Ammon's horn (tissue), 1 donor: ENCODE measurements at places on chromosomes 7 and 10.

- peak; percentile 61 for DNase-seq
Observed at GRCh38 chr7:35792873-35793489, 7.9 kb upstream of the SEPTIN7 start.

DNA sequence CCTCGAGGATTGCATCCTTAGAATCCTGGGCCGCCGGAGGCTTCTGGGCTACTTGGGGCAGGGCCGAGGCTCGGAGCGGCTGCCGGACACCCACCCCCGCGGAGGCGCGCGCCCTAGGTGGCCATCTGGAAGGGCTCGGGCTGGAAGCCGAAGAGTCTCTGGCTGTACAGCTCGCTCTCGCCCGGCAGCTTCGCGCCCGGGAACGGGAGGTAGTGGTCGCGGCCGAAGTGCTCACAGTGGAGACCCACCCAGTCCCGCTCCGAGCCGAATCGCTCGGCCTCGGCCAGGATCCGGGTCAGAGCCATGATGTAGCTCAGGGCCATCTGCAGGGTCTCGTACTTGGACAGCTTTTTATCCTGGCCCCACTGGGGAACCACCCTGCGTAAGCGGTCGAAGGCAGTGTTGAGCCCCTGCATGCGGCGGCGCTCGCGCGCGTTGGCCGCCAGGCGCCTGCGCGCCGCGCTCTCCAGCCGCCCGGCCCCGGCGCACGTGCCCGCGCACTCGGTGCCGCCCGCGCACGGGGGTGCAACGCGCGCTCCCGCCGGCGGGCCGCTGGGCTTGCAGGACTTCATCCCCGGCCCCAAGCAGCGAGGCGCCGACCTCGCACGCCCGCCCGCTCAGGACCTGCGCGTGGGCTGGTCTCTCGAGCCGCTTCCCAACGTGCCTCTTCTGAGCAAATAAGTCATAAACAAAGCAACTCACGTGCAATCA, 652 bp downstream of the ATOH7 start:
- peak; percentile 76 for DNase-seq

DNA sequence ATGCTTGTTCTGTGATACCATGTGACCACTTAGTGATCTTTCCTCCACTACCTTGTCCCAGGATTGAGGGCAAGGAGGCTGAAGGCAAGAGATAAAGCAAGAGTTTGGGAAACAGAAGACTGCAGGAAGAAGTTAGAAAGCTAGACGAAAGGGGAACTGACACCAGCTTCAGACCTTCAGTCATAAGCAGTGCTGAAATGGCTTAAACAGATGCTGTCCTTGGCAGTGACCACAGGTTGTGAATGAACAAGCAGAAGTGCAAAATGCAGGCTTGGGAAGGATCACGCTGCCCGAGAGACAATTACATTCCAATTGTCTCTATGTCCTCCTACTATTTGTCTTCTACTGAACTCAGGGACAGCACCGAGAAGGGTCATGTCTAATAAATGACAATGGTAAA, 704.9 kb upstream of the AUTS2 start:
- peak; percentile 16 for DNase-seq

DNA sequence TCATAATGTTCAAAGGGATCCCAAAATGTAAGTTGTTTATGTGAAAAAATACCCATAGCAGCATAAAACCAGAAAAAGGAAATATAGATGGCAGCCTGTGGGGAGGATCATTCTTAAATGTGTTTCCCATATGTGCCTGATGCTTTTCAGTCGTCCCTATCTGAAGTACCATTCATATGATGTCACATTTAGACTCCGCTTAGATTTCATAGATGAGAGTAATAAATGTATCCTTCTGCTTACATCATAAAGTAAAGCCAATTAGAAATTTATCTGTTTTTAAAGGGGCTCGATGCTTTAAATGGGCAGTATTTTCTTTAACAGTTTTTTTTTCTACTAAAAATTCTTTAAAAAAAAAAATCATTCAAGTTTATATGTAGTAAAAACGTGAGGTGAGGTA, 136.1 kb downstream of the KAT6B start:
- DNase-seq = no peak

- no peak for DNase-seq
Observed at GRCh38 chr7:124924906-124925305, 4.7 kb downstream of the POT1 start.

DNA sequence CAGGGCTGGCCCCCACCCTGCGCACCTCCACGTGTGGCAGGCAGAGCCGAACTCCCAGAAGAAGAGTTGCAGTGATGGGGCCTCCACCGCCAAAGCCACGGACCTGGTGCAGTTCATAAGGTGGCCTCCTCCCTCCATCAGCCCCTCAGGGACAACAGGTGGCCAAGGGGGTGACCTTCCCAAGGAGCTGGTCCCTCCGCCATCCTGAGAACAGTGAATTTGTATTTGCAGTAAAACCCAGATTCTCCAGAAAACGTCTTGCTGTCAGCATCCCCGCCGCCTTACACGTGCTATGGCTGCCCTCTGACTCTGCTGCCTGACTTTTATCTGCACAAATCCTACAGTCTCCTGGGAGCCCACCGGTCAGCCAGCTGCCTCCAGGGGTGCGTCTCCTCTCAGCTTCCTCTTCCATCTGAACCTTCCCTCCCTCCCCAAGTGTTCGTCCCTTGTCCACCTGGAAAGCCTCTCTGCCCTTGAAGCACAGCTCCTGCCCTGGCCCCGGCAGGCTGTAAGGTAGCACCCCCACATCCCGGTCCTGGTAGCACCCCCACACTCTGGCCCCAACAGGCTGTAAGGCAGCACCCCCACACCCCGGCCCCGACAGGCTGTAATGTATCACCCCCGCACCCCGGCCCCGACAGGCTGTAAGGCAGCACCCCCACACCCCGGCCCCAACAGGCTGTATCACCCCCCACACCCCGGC, 311.8 kb downstream of the PTPRN2 start:
- DNase-seq = no peak

- no peak for DNase-seq
Observed at GRCh38 chr10:124716369-124716768, 27.8 kb downstream of the FAM53B start.

DNA sequence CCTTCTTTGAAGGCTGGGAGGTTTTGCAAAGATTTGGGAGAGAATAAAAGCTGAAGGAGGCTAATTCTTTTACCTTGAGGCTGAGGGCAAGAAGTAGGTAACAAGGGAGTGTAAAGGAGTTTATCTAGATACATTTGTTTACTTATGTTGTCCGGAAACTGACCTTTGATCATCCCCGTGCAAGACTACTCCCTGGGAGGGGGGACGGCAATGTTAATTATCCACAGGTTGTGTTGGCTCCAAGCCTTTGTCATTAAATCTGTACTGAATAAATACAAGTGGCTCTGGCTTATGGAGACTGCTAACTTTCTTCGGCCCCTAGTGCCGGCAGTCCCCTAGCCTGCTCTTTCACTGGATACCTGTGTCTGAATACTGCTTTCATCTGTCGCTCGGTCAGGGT, 1250.6 kb upstream of the LRRTM3 start:
- no peak for DNase-seq

DNA sequence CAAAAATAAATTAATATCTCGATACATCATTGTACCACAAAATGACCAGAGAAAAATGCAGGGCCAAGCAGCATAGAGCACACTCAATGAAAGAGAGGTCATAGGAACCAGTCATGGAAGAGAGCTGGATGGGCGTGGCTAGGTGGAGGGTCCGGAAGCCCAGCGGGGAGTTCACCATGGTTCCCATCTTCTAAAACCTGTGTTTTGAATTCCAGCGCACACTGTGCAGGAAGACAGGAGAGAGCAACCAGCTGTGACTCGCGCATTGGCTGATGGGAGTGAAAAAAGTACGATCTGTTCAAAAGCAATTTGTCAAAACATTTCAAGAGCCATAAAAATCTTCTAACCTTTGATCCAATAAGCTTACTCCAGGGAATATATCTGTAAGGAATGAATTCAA, 125.2 kb upstream of the NANOS1 start:
- no peak for DNase-seq

DNA sequence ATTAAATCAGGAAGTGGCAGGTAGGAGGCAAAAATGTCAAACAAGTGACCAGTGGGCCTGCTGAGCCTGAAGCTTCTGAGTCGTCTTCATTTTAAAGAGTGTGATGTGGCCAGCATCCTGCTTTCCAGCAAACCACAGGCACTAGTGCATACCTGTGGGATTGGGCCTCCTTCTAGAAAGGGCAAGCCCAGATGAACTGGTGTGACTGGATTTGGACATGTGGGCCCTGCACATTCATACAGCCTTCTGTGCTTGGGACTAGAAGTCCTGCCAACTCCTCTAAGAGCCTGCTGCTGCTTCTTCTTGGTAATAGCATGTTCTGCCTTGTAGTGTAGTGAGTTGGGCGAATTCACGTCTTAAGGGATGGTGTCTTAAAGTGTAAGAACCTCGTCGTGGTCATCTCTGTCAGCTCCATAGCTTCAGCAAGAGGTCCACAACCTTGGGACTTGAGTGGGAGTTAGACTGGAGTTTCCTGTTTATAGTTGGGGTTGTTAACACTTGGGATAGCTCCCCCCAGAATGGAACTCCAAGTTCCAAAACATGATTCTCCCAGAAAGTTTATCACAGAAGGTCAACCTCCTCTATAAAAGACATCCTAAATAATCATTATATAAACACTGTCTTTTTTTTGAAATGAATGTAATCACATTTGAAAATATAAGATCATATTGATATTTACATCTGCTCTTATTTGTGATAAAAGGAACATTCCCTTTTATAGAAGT, 11.2 kb downstream of the BMPER start:
- no peak for DNase-seq

DNA sequence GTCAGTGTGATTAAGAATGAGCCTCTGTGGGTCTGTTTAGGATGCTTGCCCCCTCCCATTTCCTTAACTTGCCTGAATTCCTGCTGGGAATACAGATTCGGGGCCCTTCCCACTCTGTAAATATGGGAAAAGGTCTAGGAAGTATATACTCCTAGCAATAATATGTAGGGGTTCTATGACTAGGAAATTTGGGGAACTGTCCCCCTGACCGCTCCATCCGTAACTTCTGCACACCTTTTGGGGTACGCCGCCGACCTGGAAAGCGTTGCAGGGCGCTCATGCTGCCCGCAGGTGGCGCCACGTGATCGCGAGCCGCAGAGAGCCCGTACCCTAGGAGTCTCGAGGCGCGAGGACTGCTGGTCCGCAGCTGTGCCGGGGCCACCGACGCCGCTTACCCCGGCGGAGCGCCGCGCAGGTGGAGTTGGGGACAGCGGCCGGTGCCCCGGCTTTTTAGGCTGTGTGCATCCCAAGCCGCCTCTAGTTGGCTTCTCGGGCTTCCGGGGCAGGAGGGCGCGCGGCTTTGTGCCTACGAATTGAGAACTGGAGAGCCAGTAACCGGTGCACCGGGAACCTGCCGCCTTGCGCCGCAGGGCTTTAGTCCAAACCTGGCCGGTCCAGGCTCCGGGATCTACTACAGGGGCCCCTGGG, 656 bp upstream of the CNNM2 start:
- DNase-seq = peak; percentile 89

- no peak for DNase-seq
Observed at GRCh38 chr7:157722137-157723060, 385.6 kb downstream of the DNAJB6 start.

DNA sequence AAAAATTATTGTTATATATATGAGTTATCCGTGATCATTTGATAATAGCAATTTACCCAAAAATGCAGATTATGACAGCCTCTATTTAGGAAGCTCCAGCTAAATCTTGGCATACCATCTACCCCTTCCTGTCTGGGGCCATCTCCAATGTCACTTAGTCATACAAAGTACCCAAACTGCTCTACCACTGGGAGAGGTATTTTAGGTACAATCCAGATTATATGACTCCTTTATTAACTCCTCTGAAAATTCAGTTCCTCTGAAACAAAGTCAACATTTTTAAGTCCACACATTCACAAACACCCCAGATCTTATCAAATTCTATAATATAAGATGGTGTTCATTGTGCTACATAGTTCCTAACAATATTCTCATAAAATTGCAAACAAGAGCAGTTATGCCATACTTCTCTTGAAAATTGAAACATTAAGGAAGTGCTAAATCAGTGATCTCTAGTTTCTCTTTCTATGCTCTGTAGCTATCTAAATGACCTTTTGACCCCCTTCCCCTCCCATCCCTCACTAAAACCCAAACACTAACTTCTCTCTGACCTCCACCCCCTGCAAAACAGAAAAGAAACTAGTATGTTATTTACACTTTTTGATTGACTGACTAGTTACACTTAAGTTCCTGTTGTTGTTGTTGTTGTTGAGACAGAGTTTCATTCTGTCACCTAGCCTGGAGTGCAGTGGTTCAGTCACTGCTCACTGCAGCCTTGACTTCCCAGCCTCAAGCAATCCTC, 16.4 kb downstream of the HOXA1 start:
- no peak for DNase-seq

GRCh38 chr10:42899036-42899435, 116.4 kb downstream of the BMS1 start:
- DNase-seq = no peak

DNA sequence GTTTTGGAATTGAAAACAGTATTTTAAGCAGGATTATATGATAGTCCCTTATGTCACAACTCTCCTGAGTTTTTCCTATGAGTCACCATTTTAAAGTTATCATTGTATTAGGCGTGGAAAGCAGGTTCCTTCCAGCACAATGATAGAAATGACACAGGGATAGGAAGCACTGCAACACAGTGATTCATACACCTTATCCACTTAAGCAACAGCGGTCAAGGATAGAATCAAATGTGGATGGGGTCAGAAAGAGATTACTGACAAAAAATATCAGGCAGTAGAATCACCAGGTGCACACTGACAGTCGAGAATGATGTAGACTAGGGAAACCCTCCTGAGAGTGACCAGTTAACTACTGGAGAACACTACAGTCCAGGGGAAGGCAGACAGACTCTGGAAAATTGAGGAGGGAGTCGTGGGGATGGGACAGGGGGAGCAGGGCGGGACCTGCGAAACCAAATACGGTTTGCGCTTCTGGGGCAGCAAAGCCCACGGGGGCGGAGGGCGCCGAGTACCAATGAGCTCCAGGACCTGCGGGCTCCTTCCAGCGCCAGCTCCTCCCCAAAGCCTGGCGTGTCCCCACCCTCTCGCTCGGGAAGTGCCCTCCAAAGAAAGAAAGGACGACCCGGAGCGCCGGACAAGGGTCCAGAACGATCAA, 479 bp downstream of the PNPLA8 start:
- no peak for DNase-seq

GRCh38 chr7:150974468-150975391, 3.4 kb downstream of the KCNH2 start:
- peak; percentile 49 for DNase-seq

- DNase-seq = peak; percentile 79
Observed at GRCh38 chr10:100743626-100744135, 1.7 kb upstream of the PAX2 start.

DNA sequence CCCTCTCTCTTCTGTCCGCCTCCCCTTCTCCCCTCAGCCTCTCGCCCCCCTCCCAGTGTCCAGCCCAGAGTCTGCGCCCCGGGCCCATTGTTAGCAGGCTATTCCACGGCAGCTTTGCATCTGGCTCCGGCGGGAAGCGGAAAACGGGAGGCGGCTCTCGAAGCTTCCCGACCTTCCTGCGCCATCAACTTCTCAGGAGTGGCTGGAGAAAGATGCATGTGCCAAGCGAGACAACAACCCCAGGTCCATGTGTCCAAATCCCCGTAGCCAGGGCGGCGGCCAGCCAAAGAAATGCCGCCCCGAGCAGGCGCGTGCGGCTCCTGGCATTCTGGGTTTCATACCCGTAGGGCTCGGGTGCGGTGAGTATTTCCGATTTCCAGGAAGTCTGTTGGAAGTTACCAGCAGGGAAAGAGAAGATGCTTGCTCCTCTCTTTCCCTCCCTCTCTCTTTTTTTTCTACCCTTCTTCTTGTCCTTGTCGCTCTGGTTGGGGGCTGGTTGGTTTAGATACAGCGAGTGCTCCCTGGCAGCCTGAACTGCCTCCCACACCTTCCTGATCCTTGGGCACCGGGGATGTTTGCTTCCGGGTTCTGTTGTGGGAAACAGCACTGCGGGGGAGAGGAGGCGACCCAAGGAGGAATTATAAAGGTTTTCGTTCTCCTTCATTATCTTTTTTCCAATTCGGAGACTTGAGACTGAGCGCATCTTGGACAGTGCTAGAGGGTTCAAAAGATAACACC, 1.2 kb upstream of the HOXA2 start:
- no peak for DNase-seq
